Activated CD4-positive, alpha-beta T cell treated with anti-CD3 and anti-CD28 coated beads for 36 hours (primary cell): ENCODE measurements at places on chromosomes 6 and 20. TPM values are rescaled to one million over a fixed set of nuclear protein-coding genes. Genes with fewer than 3 reads are reported as not detected.
A peak's percentile ranks its signal among the peaks of the same experiment; 100 is the strongest.

NNAT gene
- total RNA-seq: 0.42 TPM

SMLR1 gene
- not detected for total RNA-seq

GRCh38 chr6:52330470-52330869 lies 31.5 kb upstream of the PAQR8 start:
- DNase-seq: no peak

DNA sequence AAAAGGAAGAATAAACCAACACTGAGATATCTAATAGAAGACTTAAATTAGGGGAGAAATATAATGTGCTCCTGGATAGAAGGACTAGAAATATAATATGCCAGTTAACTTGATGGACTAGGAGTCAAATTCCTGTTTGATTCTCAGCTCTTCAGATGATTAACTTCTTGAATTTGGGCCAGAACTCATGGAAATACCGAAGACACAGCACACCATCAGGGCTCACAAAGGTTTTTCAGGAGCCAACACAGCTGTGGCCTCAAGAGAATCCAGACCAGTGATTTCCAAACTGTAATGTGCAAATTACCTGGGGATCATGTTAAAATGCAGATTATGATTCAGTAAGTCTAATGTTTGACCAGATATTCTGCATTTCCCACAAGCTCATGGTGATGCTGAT lies 33.8 kb upstream of the LRRC1 start:
- no peak for DNase-seq

C2 gene
- total RNA-seq: 0.96 TPM

DNA sequence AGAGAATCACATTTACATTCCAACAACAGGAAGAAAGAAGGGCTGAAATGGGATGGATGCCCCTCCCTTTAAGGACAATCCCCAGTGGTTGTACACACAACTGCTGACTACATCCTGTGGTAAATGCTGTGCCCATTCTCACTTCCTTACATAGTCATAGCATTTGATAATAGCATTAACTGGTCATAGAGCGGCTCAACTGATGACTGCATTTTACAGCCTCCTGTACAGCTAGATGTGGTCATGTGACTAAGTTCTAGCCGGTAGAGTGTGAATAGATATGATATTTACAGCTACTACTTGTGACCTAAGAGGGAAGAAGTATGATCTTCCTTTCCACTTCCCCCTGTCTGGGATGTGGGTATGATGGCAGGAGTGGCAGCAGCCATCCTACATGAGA lies 24.7 kb downstream of the KCNK17 start:
- DNase-seq: no peak

DNA sequence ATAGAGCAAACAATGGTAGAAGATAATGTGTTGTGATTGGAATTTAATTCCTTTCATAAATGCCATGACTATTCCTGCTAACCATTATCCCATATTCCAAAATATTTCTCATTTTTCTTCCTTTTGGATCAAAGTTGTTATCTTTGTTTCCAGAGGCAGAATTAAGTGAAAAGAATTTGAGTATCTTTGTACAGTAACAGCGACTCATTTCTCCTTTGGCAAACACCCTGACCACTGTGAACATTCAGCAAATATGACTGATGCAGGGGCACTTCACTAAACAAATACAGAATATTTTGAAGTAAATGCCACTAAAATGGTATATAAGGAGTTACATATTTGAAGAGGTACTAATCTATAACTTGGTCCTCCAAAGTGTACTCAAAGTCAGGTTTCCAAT lies 105.0 kb upstream of the LAMP5 start:
- DNase-seq: no peak

DNA sequence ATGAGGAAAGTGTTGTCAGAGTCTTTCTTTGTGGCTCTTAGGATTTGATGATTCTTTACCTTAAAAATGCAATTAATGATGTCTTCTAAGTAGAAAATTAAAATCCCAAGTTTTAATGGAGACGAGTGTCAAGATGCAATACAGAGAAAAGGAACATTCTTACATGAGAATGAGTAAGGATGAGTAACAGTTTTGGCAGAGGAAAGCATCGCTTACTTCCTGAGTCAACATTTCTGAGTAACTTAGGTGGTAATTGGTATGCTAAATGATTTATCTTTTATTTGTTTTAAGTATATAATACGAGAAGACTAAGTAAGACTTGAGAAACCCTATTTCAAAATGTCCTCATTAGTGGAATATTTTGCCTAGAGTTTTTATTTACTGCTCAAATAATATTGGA lies 101.3 kb downstream of the RTN4IP1 start:
- DNase-seq: no peak

GRCh38 chr6:168062346-168063289 lies 16.4 kb downstream of the FRMD1 start:
- DNase-seq: no peak

CCDC170 gene
- total RNA-seq: not detected

- no peak for DNase-seq
Measured at GRCh38 chr6:1767481-1768246, 157.9 kb downstream of the FOXC1 start.

- DNase-seq: no peak
Measured at GRCh38 chr20:46289432-46289831, 18.9 kb downstream of the CDH22 start.

- no peak for DNase-seq
Measured at GRCh38 chr6:113148566-113148965, 708.6 kb upstream of the MARCKS start.

- no peak for DNase-seq
Measured at GRCh38 chr6:151443454-151443853, 8.5 kb downstream of the RMND1 start.

- no peak for DNase-seq
Measured at GRCh38 chr6:147906361-147906760, 397.9 kb downstream of the SAMD5 start.

- no peak for DNase-seq
Measured at GRCh38 chr6:160041608-160042007, 72.7 kb downstream of the IGF2R start.

VPS16 gene
- 32.3 TPM for total RNA-seq

- no peak for DNase-seq
Measured at GRCh38 chr6:145096846-145097245, 638.5 kb downstream of the EPM2A start.

- peak; percentile 58 for DNase-seq
Measured at GRCh38 chr20:35539756-35540212, 2.1 kb upstream of the ERGIC3 start.

GRCh38 chr6:167682125-167682524 lies 144.6 kb upstream of the AFDN start:
- DNase-seq: no peak

HTR1E gene
- total RNA-seq: not detected

DEK gene
- total RNA-seq: 273 TPM

DNA sequence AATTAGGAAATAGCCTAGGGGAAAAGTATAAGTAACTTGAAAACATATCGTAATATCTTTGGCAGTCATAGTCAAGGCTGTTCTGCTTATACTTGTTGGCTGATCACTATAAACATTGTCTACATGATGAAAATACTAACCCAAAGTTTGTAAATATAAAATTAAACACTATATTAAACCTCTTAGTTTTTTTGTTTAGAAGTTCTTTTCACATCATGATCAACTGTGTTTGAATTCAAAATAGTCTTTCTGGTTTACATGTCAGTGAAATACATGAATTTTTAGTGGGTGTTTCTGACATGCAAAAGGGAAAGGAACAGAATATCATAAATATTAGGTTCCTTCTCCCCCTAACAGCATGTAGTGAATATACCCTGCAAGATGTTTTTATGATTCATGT lies 43.5 kb downstream of the ADGRG6 start:
- DNase-seq: no peak

DNA sequence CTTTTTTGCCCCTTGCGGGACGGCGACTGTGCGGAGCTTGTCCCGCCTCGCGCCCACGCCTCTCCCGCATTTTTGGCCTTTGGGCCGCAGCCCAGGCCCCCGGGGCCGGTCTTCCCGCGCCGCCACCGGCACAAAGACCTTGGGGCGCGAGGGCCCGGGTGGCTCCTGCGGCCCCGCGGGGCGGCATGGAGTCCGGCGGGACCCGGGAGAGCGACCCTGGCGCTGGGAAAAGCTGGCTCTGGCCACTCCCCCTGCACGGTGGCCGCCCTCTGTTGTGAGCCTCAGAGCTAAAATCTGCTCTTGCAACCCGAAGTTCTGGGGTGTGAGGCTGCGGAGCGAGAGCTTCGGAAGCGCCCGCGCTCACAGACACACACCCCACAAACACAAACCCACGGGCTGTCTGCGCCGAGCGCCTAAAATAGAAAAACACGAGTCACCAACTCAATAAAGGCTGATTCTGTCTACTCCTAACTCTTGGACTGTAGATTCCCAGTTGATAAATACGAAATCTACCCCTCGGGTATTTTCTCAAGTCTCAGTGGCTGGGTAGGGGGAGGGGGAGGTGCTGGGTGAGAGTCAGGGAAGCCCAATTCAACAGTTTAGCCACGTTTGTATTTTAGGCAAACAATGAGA lies 496 bp upstream of the BEND3 start:
- DNase-seq: peak; percentile 52

SIRPB2 gene
- not detected for total RNA-seq

NR2E1 gene
- not detected for total RNA-seq

GRCh38 chr20:56414842-56415765 lies 3.0 kb downstream of the CASS4 start:
- DNase-seq: peak; percentile 89

WFDC13 gene
- not detected for total RNA-seq

FNDC1 gene
- total RNA-seq: not detected

DNA sequence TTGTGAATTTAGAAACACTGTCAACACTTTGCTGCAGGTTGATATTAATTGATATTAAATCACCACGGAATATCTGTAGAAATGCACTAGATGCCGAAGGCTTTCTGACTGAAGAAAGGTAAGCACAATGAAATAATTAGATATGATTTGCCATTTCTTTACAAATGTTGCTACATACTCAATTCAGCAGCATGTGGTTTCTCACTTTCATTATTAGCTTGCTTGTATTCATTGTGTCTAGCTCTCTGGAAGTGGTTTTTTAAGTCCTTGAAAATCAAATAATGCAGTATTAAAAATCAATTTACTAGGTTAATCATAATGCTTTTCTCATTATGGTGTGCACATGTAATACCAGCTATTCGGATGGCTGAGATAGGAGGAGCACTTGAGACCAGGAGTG lies 231.3 kb upstream of the MARCKS start:
- no peak for DNase-seq

FOXC1 gene
- total RNA-seq: 0.05 TPM
